T-helper 17 cell (primary cell): ENCODE measurements at places on chromosomes 3 and 15. TPM values are rescaled to one million over a fixed set of nuclear protein-coding genes. Genes with fewer than 3 reads are reported as not detected.

NKIRAS1 gene
- 2.7 TPM for total RNA-seq

SLC24A5 gene
- total RNA-seq = not detected

KIF23 gene
- total RNA-seq = 1.6 TPM

CMTM7 gene
- total RNA-seq = 38.5 TPM

DLL4 gene
- not detected for total RNA-seq

ITGB5 gene
- 61.3 TPM for total RNA-seq

SRGAP3 gene
- total RNA-seq = 1.8 TPM

ABHD14A gene
- 13.9 TPM for total RNA-seq

TLR9 gene
- 0.42 TPM for total RNA-seq

ARRDC4 gene
- total RNA-seq = 2.0 TPM

IL5RA gene
- total RNA-seq = 10.4 TPM

CCR9 gene
- 4.7 TPM for total RNA-seq

GMNC gene
- total RNA-seq = not detected

ANKRD63 gene
- total RNA-seq = not detected

FOXB1 gene
- 0.22 TPM for total RNA-seq

CPLX3 gene
- total RNA-seq = not detected

CD200 gene
- total RNA-seq = 1.7 TPM

GATA2 gene
- total RNA-seq = 4.0 TPM

GOLGA8N gene
- 3.9 TPM for total RNA-seq

SERPINI1 gene
- total RNA-seq = 2.8 TPM
